CD4-positive, alpha-beta T cell treated with Interferon alpha-2 for 1 hour (primary cell): ENCODE measurements at places on chromosomes 12 and 14.

DNA sequence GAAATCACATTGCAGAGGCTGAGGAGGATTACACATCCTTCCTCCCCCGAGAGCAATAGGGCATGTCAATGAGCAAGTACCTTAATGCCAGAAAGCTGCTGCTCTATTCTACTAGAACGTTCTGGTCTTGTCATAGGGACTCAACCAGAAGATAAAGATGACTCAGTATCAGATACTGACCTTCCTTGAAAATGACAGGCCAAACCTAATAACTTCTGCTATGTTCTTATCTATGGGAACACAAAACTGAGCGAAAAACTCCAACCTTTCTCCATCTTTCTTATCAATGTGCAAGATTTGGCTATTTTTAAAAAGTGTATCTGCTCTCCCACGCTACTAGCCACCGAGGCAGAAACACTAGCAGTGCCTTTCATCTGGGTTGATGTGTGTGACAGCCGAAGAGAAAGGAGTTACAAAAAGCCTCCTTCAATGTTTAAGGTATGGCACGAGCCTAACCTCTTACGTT, 5.5 kb downstream of the CCDC92 start:
- DNase-seq = no peak

- DNase-seq = no peak
Observed at GRCh38 chr12:56097738-56098137, 6.6 kb upstream of the PA2G4 start.

GRCh38 chr12:4825011-4825858, 84.5 kb upstream of the KCNA1 start:
- no peak for DNase-seq

DNA sequence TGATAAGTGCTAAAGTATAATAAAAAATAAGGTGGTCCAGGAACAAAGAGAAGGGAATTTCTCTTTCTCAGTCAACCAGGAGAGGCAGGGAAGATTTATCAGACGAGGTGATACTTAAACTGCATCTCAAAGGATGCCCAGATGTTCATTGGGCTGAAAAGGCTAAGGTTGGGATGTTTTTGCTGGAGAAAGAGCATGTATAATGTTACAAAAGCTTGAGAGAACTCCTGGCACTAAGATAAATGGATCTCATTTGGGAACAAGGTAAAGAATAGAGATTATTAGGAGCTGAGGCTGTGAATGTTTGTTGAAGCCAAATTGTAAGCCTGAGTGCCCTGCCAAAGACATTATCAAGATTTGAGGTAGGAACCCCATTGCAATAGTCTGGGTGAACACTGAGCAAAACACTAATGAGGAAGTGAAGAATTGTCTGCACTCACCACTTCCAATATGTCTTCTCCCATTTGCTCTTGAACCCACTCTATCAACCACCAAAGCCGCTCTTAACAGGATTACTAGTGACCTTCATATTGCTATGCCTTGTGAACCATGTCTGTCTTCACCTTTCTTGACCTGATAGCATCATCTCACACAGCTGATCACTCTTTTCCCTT, 149.0 kb upstream of the ARID2 start:
- DNase-seq = no peak

GRCh38 chr14:97219431-97220017, 422.3 kb downstream of the VRK1 start:
- peak; percentile 8 for DNase-seq

DNA sequence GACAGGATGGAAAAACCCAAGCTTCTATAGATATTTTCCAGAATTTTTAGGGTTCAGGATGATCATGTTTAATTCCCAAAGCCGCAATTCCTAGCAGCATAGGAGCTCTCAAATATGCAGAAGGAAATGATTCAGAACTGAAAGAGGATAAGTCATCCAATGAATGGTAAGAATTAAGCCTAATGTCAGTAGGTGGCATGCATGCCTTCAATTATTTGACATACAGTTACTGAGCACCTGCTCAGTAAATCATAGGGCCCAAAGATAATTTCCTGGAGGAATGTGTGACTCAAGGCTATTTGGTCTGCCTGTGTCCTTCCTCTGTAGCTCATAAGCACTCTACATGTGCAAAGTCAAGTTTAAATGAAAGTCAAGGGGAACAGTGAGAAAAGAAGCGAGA, 116.8 kb upstream of the SLC38A4 start:
- no peak for DNase-seq

- DNase-seq = no peak
Observed at GRCh38 chr12:105462831-105463230, 132.3 kb downstream of the C12orf75 start.
